Activated CD4-positive, alpha-beta memory T cell treated with anti-CD3 and anti-CD28 coated beads, Interleukin-2, amount 10 ng/mL, durations not matched to agents 7 days and 5 days (primary cell): ENCODE measurements at places on chromosomes 13 and 19. TPM values are rescaled to one million over a fixed set of nuclear protein-coding genes. Genes with fewer than 3 reads are reported as not detected.
A peak's percentile ranks its signal among the peaks of the same experiment; 100 is the strongest.

Gene SCN1B
- total RNA-seq, result 0.50 TPM

GRCh38 chr13:49936968-49937273, 781 bp upstream of the SPRYD7 start:
- DNase-seq, result no peak
- peaks cover 4% of the 10 kb centered on the region for H3K36me3 ChIP-seq
- H3K4me3 ChIP-seq, result peak overlapping the region; percentile 91
- peaks cover 3% of the 10 kb centered on the region for H3K27me3 ChIP-seq

GRCh38 chr13:92317066-92317465, 909.5 kb upstream of the GPC6 start:
- H3K27me3 ChIP-seq, result no peaks in the 10 kb centered on the region
- no peak for DNase-seq
- H3K4me1 ChIP-seq, result no peaks in the 10 kb centered on the region
- H3K27ac ChIP-seq, result no peak overlapping the region
- H3K4me3 ChIP-seq, result no peak overlapping the region
- H3K36me3 ChIP-seq, result no peaks in the 10 kb centered on the region

DNA sequence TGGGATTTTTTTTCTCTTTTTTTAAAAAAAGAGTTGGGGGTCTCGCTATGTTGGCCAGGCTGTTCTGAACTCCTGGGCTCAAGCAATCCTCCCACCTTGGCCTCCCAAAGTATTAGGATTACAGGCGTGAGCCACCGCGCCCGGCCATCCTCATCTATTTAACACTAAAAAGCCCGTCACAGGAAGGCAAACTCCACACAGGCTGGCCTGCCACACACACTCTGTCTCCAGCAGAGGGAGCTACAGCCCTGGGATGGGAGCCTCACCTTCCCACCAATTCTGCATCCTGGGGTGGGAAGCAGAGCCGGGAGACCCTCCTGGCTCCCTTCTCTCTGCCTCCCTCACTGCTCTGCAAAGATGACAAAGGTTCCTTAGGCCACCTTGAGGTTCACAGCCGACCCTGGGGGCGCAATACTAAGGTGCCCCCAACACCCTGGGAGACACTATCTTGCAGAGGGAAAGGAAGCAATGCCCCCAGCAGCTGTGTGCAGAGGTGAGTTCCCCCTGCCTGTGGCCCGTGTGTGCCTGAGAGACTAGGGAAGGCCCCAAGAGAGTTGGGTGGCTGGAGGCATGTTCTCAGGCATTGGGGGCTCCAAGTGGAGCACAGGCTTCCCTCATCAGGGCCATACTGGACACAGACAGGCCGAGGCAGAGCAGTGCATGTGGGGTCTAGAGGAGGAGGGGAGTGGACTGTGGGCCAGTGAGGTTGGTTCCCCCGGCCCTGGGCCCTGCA, 27.4 kb upstream of the TIMM44 start:
- no peak overlapping the region for H3K4me3 ChIP-seq
- no peaks in the 10 kb centered on the region for H3K27me3 ChIP-seq
- no peak overlapping the region for H3K27ac ChIP-seq

Gene ATP12A
- 1.1 TPM for total RNA-seq

DNA sequence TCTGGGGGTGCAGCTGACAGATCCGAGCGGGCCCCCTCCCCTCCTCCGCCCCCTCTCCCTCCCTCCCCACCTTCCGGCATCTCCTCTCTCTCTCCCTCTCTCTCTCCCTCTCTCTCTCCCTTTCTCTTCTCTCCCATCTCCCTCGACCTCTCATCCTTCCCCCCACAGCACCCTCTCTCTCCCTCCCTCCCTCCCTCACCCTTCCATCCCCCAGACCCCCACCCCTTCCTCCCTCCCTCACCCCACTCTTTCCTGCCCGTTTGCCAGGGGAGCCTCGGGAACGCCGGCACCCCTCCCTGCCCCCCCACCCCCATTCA, 666 bp downstream of the CELF5 start:
- peaks cover 29% of the 10 kb centered on the region for H3K27me3 ChIP-seq
- H3K36me3 ChIP-seq, result no peaks in the 10 kb centered on the region
- H3K4me3 ChIP-seq, result no peak overlapping the region
- no peaks in the 10 kb centered on the region for H3K4me1 ChIP-seq
- DNase-seq, result no peak
